Activated naive CD4-positive, alpha-beta T cell (primary cell): ENCODE measurements at places on chromosomes 6 and 20.

GRCh38 chr6:130105996-130106704 is 87.8 kb downstream of the L3MBTL3 start:
- no peak for DNase-seq

- no peak for DNase-seq
Measured at GRCh38 chr6:85865420-85866369, 223.0 kb upstream of the SYNCRIP start.

DNA sequence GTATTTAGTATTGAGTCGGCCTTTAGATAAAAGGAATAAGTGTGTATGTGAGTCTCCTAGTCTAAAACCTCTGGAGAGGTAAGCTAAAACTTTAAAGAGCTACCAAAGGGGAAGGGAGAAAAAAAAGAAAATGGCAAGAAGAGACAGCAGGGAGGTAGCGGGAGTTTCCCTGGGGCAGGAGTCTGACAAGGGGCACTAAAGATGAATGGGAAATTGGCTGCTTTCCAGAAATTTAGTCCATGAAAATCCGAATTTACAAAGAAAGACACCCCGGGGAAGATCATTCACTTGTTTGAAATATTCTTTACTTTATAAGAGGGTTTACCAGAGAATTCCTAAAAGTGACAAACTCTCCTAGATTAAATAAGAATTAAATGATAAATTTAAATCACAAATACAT is 19.3 kb downstream of the RMND1 start:
- no peak for DNase-seq

DNA sequence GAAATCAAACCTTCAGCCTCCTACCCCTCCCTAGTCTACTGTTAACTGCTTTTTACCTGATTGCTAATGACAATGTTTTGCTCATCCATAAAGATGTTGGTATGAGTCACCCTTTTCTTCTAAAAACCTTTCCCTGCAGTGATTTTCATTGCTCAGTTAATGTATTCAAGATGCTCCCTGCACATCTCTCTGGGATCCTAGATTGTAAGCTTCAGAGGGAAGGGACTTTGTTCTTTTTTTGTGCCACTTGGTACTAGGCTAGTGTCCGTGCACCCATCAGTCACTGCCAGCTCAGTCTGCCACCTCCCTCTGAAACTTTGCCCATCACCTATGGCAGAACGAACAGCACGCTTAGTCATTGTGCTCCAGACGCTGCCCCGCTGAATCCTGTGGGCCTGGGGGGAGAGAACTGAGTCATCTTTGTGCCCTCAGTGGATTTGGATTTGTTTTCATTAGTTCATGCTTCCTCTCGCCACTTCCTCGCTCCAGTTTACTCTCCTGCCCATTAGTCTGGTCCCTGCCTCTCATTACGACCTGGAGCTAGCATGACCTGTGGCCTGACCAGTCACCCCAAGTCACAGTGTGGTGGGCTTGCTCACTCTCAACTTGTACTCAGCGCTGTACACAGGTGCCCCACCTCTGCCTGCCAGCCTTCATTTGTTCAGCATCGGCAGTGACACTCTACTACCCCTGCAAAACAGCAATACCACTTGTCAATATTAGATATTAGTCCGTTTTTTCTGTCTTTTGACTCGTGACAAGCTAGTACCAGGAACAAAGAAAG is 78.0 kb upstream of the TMEM181 start:
- DNase-seq, result no peak

GRCh38 chr20:13183005-13183404 is 38.1 kb upstream of the ISM1 start:
- DNase-seq, result no peak

- no peak for DNase-seq
Measured at GRCh38 chr6:125013938-125014660, 51.9 kb downstream of the RNF217 start.

- no peak for DNase-seq
Measured at GRCh38 chr20:6426287-6426891, 303.6 kb upstream of the FERMT1 start.

DNA sequence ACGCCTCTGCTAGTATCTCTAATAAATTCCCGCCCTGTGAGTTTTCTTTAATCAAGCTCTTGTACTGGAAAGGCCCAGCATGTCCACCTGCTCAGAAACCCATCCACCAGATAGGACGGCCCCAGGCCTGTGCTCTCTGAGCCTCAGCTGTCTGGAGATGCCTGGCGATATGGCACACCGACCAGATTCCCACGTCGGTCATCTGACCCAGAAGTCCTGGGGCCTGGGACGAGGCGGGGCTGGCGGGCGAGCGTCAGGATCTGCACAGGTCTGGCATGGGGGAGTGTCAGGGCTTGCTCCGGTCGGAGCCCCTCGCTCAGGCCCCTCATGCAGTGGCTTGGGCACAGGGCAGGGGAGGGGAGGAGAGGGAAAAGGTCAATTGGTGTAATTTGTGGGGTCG is 10.2 kb downstream of the RNASET2 start:
- no peak for DNase-seq

DNA sequence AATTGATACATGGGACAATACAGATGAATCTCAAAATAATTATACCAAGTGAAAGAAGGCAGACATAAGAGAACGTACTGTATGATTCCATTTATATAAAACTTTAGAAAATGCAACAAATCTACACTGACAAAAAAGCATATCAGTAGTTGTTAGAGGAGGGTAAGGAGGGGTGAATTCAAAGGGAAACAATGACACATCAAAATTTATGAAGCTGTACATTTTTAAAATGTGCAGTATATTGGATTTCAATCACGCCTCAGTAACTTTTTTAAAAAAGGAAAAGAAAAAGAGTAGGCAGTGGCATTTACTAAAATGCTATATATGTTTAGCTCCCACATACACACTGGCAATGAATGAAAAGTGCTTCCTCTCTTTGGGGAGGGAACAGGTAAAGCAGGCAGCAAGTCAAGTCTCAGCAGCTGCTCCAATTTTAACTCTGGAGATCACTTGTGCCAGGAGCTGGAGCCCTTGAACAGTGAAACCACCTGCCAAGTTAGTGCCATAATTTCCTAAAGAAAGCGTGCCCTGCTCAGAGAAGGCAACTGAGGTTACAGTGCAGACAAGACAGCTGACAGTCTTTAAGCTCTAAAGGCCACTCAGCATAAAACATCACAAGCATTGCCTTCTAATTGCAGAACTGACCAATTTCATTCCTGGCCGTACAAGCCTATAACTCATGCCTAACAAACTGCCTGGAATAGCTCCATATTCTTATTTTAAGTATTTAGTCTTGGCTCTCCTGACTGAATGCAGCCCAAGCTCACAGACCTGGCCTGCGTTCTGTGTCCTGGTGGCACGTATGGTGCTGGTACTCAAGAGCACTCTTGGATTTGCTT is 10.9 kb downstream of the FKBP1A start:
- no peak for DNase-seq

- DNase-seq, result no peak
Measured at GRCh38 chr6:21073318-21073839, 520.2 kb upstream of the SOX4 start.

GRCh38 chr20:9616455-9616805 is 102.0 kb downstream of the LAMP5 start:
- no peak for DNase-seq

DNA sequence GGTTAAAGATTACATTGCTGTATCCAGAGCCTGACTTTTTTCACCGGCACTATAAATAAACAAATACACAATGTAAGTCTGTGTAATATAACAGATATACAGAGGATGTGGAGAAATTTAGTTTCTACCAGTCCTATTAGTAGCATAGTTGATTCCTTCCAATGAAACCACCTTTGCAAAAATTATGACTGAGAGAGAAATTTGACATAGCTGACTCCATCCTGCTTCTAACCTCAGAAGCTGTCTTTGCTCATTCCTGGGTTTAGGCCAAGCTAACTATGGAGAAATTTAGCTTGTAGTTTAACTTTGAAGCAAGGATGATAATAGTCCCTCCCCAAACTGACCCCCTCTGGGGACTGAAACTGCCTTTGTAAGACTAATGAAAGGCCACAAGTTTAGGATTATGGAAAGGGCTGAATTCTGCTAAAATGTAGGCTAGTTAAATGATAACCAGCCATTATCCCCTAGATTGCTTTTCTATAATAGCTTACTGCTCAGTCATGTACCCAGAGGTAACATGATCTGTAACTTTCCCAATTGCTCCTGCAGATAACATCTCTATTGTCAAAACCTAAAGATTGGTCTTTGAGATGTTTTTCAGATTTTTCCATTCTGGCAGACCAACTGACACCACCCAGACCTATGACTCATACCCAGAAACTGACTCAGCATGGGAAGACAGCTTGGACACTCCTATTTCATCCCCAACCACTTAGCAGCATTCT is 172.8 kb upstream of the ARG1 start:
- no peak for DNase-seq

- DNase-seq, result no peak
Measured at GRCh38 chr6:41779336-41779735, 364 bp downstream of the FRS3 start.

GRCh38 chr6:118467181-118467580 is 80.9 kb upstream of the PLN start:
- no peak for DNase-seq

GRCh38 chr20:57294550-57294949 is 28.1 kb upstream of the BMP7 start:
- DNase-seq, result no peak

- no peak for DNase-seq
Measured at GRCh38 chr20:1964061-1964460, 29.8 kb downstream of the PDYN start.

DNA sequence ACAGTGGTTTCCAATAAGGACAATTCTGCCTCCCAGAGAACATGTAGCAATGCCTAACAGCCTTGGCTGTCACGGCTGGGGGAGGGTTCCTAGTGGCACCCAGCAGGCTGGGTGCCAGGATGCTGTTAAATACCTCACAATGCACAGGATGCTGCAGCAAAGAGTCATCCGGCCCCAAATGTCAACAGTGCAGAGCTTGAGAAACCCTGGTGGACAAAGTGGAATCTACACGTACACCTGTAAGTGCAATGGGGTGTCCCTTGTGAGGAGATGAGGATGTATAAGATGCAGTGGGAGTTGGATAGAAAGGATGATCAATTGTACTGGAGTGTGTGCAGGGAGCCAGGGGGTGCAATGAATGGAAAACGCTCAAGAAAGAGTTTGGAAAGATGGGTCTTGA is 142.4 kb downstream of the FNDC1 start:
- no peak for DNase-seq

DNA sequence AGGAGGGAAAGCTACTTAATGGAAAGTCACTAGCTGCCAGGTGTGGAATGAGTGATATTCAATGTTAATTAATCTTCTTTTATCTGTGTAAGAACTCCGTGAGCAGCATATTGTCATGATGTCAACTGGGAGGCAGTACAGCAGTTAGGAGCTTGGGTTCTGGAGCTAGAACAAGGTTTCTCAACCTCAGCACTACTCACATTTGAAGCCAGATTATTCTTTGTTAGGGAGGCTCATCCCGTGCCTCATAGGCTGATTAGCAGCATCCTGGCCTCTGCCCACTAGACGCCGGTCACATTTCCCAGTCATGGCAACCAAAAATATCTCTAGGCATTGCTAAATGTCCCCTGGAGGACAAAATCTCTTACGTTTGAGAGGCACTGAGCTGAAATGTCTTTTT is 41.2 kb downstream of the BCAS1 start:
- DNase-seq, result no peak

DNA sequence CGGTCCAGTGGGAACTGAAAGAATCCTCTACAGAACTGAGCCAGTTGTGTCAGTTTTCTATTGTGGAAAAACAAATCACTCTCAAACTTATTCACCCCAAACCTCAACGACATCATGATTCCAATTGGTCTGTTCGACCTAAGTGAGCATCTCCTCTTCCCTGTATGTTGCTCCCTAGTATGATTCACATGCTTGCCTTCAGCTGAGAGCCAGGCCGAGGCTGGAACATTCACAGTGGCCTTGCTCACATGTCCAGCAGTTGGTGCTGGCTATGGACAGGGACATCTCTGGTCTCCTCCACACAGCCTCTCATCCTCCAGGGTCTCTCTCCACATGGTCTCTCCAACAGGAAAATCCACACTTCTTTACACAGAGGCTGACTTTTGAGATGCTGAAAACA is 28.3 kb upstream of the TMEM181 start:
- no peak for DNase-seq

GRCh38 chr6:111780393-111780792 is 92.9 kb downstream of the FYN start:
- no peak for DNase-seq

GRCh38 chr6:56713254-56713672 is 70.6 kb upstream of the DST start:
- no peak for DNase-seq

DNA sequence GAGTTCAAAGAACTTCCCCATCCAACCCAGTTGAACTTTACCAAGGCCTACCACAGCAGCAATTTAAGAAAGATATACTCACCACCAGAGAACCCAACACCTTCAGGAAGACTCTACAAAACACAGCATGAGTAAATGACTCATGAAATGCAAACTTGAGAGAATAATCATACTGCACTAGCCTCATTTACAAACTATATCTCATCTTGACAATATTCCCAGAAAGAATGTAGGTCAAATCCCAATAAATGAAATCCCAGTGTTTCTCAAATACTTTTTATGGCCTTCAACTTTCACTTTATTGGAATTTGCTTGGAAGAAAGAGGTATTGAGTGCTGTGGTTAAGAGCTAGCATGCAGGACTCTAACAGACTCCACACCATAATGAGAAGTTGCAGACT is 60.0 kb downstream of the FYN start:
- DNase-seq, result no peak

DNA sequence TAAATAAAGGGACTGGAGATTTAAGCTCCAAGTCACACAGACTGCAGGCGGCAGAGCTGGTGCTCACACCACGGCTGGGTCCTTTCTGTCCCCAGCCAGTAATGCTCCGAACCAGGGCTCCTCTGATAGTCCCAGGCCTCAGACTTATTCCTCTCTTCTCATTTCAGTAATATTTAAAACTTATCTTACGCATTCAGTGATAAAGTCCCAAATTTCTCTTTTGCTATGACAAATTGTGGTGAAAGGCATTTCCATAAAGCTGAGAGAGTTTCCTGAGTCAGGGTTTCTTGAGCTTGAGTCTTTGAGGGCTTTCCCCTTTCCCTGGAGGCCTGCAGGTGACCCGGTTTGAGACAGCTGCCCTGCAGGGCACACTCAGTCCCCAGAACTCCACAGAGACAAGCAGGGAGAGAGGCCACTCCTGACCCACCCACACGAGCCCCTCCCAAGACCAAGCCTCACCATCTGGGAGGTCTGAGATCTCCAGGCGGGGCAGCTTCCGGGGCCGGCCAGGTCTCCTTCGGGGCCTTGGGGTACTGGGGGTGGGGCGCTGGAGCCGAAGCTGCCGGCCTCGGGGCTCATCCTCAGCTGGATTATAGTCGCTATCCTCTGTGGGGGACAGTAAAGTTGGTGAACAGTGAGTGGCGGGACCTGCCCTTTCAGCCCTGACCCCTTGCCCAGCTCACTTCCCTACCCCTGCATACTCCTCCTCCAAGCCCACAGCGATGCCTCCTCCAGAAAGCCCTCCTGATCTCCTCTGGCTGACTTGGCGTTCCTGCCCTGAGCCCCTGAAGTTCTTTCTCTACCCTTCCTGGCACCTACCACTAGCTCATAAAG is 6.6 kb downstream of the ZNF335 start:
- DNase-seq, result no peak
